ENCODE measurements at places on chromosomes 13 and 19.

- no peak for DNase-seq
These were observed 174.9 kb downstream of the OXGR1 start for GRCh38 chr13:96819375-96819774.

DNA sequence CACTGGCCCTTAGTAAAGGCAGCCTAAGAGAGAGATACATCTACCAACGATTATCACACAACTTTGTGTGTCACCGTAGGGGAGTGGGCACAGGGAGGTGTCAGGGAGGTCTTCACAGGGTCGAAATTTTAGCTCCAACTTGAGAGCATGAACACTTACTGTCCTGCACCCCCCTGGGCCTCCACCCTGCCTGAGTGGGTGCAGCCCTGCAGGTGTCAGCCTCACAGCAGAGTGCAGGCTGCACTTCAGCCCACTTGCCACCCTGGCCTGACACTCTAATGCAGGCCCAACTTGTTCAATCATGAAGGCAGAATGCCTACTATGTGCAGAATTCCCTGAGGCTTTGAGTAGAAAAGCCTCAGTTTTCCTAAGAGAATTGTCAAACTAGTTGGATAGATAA is 4.0 kb upstream of the SMAD9 start:
- no peak for DNase-seq

DNA sequence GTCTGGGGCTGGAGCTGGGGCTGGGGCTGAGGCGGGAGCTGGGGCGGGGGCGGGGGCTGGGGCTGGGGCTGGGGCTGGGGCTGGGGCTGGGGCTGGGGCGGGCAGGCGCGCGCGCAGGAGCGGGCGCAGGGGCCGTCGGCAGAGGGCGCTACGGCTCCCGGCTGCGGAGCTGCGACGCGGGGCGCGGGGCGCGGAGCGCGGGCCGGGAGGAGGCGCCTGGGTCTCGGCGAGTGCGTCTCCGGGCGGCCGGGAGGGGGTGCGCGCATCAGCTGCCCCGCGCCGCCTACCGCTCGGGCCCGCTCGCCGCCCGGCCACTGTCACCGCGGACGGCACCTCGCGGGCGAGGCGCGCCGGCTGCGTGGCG is 422 bp upstream of the MTUS2 start:
- DNase-seq = peak; percentile 61

- no peak for DNase-seq
These were observed 23.4 kb upstream of the TBC1D4 start for GRCh38 chr13:75505327-75505726.

- no peak for DNase-seq
These were observed 129.1 kb upstream of the HTR2A start for GRCh38 chr13:47025791-47026447.

DNA sequence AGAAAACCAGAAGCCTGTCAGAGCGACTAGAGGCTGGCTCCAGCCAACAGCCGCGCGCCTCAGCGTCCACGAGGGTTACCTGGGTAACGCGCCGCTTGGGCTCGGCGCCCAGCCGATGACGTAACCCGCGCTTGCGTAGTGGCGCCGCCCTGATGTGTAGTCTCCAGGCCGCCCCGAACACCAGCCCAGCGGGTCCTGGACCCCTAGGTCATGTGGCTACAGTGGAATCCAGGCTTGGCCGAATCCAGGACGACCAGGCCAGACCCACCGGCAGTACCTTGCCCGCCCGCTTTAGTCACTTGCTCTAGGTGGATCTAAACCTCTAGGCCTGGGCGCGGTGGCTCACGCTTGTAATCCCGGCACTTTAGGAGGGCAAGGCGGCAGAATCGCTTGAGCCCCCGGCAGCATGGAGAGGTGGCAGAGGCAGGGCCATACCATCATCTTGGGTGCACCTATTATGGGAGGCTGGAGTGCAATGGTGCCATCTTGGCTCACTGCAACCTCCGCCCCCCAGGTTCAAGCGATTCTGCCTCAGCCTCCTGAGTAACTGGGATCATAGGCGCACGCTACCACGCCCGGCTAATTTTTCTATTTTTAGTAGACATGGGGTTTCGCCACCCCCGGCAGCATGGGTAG is 7.2 kb upstream of the ZNF606 start:
- DNase-seq = peak; percentile 48

DNA sequence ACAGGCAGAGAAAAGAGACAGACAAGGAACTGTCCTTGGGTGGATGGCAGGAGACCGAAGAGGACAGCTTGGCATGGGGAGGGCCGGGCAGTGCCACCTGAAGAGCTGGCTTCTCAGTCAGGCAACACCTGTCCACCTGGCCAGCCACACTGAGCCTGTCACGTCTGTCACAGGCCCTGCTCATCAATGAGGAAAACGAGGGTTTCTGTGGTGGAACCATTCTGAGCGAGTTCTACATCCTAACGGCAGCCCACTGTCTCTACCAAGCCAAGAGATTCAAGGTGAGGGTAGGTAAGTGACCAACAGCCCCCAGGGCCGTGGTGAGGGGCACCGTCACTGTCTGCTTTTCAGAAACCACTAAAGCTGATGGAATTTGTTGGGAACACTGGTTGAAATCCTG is 11.2 kb upstream of the PROZ start:
- DNase-seq = no peak

DNA sequence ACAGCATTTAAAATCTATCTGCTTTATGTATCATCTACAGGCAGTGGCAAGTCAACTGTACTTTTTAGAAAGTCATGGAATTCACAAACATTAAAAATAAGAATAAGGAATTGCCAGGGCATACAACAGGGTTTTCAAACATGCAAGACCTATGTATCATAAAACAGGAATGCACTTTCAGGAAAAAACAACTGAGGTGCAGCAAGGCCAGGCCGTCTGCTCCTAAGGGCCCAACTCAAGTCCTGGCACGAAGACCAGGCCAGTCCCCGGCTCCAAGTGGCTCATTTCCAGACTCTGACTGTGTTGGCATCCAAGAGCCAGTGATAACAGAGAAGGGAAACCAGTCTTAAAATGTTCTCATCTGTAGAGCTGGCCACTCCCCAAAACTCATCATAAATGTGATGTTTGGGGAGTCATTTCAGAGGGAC is 7.1 kb downstream of the RFX2 start:
- DNase-seq = no peak

DNA sequence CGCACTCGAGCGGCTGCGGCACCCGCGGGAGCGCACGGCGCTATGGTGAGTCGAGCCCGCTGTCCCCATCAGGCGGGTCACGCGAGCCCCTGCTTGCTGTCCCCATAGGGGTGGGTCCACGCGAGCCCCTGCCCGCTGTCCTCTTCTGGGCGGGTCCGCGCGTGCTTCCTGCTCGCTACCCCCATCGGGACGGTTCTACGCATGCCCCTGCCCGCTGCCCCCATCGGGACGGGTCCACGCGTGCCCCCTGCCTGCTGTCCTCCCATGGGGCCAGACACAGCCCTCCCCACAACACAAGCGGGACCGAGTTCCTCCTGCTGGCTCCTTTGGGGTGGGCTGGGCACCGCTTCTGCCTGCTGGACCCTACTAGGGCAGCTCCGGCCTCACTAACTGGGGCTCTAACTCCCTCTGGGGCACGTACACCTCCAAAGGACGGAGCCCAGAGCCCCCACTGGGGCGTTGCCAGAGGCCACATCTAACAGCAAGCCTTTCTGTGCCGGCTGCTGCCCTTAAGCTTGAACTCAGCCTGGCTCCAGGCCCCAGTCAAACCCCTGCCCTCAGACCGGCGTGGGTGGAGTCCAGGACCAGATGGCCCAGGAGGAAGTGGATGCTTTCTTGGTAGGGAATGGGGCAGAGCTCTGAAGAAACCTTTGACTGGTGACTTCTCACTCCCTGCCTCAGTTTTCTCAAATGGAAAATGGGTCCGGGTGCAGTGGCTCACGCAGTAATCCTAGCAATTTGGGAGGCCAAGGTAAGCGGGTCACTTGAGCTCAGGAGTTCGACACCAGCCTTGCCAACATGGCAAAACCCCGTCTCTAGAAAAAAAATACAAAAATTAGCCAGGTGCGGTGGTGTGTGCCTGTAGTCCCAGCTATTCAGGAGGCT is 722 bp downstream of the COLGALT1 start:
- DNase-seq = peak; percentile 42

DNA sequence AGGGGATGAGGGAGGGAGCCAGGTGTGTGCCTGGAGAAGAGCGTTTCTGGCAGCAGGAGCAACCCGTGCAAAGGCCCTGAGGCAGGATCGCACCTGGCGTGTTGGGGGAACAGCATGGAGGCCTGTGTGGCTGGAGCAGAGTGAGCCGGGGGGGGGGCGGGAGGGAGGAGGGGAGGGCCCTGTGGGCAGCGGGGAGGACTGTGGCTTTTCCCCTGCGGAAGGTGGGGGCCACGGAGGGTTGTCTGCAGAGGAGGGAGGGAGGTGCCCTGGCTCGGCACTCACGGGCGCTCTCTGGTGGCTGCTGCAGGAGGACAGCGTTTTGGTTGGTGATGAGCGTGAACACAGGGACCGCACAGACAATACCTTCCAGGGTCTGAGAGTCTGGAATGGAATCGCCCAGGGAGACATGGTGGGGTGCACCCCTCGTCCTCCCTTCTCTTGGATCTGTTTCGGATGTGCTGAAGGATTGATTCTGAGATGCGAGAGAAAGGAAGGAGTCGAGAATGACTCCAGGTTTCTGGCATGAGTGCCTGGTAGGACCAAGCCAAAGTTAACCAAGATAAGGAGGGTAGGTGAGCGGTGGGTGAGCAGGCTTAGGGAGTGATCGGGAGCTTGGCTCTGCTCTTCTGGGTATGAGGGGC is 6.5 kb downstream of the RAB11B start:
- DNase-seq = peak; percentile 76

DNA sequence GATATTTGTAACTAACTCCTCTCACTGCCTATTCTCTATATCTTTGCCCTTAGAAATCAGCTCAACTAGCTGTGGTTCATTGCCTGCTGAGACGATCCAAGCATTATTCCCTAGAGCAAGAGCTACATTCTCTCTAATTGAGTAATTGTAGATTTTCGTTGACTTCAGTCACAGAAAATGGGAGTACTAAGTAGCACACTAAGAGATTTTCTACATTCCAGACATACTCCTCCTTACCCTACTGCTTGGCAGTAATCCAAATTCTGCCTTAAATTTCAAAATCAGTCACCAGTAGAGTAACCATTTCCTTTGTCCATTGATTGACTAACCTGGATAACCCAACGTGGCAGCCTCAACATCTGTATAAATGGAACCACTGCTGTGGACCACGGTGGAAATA is 1786.8 kb downstream of the SLITRK5 start:
- no peak for DNase-seq

DNA sequence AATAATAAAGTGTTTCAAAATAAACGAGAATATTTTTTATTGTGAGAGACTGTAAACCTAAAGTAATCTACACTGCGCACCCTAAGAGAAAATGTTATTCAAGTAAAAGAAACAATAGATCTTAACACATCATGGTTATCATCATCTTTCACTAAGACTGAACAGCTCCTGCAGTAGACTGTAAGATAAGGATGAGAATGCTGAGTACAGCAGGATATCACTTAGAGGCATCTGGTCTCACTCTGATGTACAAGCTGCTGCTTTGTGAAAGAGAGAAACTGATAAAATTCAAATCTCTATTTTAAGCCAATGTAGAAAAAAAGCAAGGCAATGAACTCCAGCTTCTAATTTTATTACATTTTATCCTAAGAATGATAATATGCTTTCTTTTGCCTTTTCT is 261.7 kb upstream of the HTR2A start:
- DNase-seq = no peak

DNA sequence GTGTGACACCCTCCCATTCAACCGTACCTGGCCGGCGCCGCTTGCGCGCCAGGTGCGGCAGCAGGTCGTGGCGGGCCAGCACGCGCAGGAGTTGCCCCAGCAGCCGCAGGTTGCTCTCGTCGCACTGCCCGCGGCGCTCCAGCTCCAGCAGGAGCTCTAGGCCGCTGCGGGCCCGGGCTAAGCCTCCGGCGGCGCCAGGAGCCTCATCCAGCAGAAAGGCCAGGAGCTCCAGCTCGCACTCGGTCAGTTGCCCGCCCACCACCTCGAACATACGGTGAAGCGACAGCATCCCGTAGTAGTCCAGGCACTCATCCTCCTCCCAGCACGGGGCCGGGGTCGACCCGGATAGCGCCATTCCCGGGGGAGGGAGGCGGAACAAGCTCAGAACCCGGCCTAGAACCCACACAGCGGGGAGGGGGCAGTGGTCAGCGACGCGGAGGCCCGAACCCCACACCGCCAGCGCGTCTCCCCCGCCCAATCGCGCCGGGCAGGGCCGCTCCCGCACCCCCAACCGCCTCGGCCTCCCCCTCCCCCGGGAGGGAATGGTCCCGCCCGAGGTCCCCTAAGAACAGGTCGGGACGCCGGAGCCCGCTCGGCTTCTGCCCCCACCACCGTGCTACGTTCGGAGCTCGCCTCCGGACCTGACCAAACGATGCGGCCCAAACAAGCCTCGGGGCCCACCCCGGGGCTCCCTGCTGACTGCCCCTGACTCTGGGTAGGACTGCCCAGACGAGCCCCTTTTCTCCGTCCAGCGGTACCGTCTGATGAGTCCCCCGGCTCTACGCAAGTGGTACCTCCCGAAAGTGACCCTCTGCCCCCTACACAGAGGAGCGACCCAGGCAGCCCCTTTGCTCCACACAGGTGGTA is 591 bp downstream of the DEDD2 start:
- DNase-seq = peak; percentile 42

GRCh38 chr13:91792054-91792453 is 393.6 kb downstream of the GPC5 start:
- DNase-seq = no peak

DNA sequence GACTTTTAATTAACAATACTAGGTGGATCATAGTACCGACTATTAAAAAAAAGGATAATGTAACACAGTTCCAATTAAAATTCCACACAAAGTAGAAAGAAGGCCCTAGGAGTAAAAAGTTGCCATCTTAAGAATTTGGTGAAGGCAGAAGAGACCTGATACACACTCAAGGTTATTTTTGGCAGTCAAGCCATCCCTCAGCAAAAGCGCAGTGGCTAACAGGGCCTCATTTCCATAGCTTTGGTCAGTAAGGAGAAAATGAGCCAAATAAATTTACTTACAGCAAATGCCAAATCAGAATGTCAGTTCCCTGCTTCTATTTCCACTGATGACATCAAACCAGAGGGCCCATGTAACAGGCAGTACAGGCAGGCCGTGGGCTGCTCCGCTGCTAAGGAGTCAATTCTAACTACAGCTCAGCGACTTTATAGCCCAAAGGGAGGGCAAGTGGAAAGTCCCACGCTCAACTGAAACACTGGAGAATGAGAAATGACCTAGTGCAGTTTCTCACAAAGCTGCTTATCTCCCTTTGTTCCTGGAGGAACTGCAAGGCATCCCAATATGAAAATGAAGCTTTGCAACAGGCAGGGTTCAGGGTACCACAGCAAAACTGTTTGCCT is 6.3 kb downstream of the ARGLU1 start:
- peak; percentile 65 for DNase-seq

- DNase-seq = no peak
These were observed 21.3 kb upstream of the MIR17HG start for GRCh38 chr13:91326146-91326545.

GRCh38 chr19:55549500-55550320 is 4.4 kb upstream of the SBK3 start:
- no peak for DNase-seq

- DNase-seq = no peak
These were observed 100.2 kb downstream of the ENOX1 start for GRCh38 chr13:43686557-43686956.

- DNase-seq = no peak
These were observed 31.9 kb downstream of the PTPRS start for GRCh38 chr19:5308451-5309437.

GRCh38 chr13:32676242-32676641 is 90.0 kb downstream of the PDS5B start:
- DNase-seq = no peak

GRCh38 chr19:12994701-12995595 is at the start of gene NFIX:
TSS of gene NFIX (plus strand) at chr19:12995475. CDS start at chr19:12995838, 363 bp downstream.
- DNase-seq = peak; percentile 60
